SK-N-MC (cell line): ENCODE measurements at places on chromosomes 2 and 18.
A peak's percentile ranks its signal among the peaks of the same experiment; 100 is the strongest.

GRCh38 chr2:234852941-234853340 is 98.9 kb upstream of the SH3BP4 start:
- DNase-seq: no peak

GRCh38 chr2:45885171-45885621 is 233.7 kb downstream of the PRKCE start:
- no peak for DNase-seq

- DNase-seq: no peak
Observed at GRCh38 chr2:217228732-217229131, 368.9 kb upstream of the TNP1 start.

- DNase-seq: no peak
Observed at GRCh38 chr18:62138461-62139235, 48.2 kb downstream of the PIGN start.

- no peak for DNase-seq
Observed at GRCh38 chr2:33804155-33804554, 205.1 kb upstream of the FAM98A start.

DNA sequence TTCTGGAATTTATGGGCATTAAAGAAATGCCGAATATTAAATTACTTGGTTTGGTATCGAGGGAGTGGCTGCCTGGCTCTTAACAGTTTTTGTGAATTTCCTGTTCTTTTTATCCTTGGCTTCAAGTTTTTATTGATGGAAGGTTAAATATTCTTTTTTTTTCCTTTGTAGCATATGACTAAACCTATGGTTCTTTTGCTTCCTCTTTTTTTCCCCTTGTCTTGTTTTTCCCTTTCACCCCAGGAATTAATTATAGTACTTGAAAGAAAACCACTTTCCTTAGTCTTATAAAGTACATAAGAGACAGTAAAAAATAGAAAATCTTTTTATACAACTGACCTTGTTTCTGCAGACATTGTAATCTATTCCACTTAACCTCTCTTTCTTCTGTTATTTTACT is 42.4 kb downstream of the MGAT5 start:
- no peak for DNase-seq

GRCh38 chr18:10822456-10822855 is 296.6 kb downstream of the NAPG start:
- peak; percentile 89 for DNase-seq
